ENCODE measurements at places on chromosomes 2 and 18. TPM values are rescaled to one million over a fixed set of nuclear protein-coding genes. Genes with fewer than 3 reads are reported as not detected.

Gene PLGLB2
- total RNA-seq, result 0.38 TPM

Gene CCDC141
- 0.19 TPM for total RNA-seq

Gene NOL4
- 0.38 TPM for total RNA-seq

Gene HSPE1
- 357 TPM for total RNA-seq

Gene SERPINB11
- not detected for total RNA-seq
